AG09319 (cell line): ENCODE measurements at places on chromosomes 1 and 21.

GRCh38 chr21:38751379-38752050 is 54.2 kb upstream of the ETS2 start:
- DNase-seq, result no peak

DNA sequence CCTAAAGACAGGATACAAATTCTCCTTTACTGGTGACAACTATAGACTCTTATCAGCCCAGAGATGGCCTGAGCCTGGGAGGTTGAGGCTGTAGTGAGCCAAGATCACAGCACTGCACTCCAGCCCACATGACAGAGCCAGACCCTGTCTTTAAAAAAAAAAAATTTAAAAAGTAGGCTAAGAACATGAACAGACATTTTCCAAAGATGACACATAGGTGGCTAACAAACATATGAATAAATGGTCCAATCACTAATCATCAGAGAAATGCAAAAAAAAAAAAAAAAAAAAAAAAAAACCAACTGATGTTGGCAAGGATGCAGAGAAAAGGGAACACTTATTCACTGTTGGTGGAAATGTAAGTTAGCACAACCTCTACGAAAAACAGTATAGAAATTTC is 65.0 kb downstream of the TOR3A start:
- DNase-seq, result no peak

GRCh38 chr1:52239708-52240001 is 97.8 kb downstream of the ZFYVE9 start:
- DNase-seq, result no peak

DNA sequence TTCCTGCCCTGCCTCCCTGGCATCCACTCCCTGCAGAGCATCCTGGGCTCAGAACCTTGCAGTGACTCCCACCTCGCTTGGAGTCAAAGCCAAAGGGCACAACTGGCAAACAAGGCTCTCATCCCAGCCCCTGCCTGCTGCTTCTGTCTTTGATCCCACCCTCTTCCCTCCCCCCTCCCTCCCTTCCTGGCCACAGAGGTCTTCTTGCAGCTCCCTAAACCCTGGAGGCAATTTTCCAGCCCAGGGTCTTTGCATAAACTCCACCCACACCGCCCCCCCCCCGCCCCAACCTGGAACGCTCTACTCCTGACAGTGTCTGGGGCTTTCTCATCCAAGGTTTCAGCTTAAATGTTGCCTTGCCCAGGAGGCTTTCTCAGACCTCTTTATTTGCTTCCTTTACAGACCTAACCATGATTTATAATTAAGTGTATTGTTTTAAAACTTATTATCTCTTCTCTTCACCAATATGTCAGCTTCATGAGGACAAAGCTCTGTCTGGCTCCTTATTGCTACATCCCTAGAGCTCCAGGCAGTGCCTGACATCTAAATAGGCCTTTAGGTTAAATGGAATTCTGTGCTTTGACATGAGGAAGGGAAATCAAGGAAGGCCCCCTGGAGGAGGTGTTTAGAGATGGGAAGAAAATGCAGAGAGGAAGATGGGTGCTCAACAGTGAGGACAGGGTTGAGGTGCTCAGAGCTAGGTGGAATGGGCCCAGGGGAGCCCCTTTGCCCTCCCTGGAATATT is 37.7 kb upstream of the PADI1 start:
- no peak for DNase-seq

DNA sequence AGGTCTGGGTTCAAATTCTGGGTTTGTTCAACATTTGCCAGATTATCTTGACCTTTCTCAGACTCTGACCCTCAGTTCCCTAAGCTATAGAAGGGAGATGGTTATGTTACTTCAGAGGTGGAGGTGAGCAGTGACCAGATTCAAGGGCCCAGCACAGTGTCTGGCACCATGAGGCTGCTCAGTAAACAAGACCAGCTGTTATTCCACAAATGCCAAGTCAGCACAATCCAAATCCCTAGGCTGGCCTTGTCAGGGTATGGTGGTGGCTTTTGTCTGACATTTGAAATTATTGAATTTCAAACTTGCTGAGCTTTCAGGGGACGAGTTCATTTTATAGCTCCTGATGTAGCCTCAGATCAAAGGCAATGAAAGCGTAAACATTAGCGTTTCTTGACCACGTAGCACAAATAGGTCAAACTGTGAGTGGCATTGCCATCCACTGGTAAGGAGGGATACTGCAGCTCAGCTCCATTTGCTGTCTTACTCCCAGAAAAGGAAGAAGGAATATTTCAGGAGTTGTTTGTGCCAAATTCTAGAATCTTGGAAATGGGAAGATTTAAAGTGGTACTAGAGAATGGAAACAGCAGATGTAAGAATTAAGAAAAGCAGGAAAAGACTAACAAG is 94.3 kb upstream of the EDN2 start:
- no peak for DNase-seq

DNA sequence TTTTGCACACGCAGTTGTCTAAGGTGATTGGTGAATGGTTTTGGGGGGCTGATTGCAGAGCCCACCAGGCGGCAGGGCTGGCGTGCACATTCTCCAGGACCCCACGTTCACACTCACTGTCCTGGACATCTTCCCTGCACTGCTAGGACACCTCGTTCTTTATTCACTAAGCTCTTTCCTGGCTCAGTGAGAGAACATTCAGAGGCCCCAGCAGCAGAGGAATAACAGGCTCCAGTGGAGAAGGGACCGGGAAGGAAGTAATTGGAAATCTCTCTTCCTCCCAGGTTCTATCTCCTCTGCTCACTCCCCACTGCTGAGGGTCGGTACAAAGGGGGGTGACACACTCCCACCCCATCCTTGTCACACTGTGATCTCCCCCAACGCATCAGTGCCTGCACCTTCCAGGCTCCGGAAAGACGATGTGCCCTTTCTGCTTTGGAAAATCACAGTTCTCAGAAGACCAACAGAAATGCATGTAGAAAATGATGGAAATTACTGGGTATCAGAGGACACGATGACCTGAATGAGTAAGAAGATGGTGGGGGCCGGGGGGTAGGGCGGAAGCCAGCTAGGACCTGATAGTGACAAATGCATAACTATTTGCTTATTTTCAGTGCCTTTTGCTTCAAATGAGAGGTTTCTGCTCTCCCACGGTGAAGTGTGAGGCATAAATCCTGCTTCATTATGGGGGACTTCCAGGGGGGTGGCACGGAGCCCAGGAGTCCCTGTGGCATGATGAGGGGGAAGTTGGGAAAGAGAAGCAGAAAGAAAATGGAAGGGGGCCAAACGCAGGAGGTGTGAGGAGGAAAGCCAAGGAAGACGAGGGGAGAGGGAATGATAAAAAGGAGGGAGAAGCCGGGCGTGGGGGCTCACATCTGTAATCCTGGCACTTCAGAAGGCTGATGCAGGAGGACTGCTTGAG is 25.2 kb upstream of the KIF26B start:
- no peak for DNase-seq

DNA sequence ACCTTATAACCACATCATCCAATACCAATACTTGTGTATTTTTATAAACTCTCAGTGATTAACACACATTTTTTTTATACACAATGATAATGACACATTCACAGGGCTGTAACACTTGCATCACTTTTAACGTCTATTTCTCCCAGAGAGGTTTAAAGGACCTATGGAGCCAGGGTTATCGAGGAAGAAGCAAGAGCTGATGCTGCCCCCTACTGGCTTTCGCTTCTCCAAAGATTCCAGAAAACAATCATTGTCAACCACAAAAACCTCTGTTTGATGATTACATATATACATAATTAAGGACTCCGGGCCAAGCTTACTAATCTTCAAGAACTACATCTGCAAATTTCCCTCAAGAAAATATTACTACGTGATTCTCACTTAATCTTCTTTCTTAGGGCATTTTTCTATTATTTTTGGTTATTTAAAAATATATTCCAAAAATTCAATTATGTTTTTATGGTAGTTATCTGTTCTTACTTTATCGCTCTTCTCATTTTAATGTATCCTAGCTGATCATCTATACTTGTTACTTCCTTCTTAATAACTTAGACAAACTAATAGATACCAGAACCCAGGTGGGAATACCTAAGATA is 214.5 kb downstream of the VAV3 start:
- peak; percentile 25 for DNase-seq

GRCh38 chr1:22652881-22653316 is at the start of gene C1QB:
C1QB (plus strand) TSS chr1:22653236; CDS start chr1:22659463, 6,227 bp downstream.
- no peak for DNase-seq
